ENCODE measurements at places on chromosomes 1 and 21.
A peak's percentile ranks its signal among the peaks of the same experiment; 100 is the strongest.

- no peak for DNase-seq
Measured at GRCh38 chr1:19033926-19034680, 77.6 kb upstream of the IFFO2 start.

DNA sequence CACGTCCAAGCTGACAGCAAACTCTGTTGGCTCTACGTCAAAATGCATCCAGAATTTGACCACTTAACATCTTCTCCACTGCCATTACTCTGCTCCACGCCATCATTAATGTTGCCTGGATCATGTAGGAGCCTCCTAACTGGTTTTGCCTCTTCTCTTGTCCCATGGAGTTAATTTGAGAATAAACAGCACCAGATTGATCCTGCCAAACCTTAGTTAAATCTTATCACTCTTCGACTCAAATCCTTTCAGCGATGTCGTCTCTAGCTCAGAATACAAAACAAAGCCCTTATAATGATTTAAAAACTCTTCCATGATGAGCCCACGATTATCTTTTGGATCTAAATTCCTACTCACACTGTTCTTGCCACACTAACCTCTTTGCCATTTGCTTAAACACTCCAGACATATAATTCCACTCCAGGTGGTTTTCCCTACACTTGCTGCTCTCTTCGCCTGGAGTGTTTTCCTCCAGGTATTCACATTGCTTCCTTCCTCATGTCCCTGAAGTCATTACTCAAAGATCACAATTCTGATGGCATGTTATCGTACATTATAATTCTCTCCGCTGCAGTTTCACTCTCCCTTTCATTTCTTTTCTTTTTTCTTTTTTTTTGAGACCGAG is 90.7 kb upstream of the KCNK2 start:
- DNase-seq, result no peak

GRCh38 chr1:116690396-116690848 is 22.9 kb upstream of the IGSF3 start:
- no peak for DNase-seq

- DNase-seq, result peak; percentile 68
Measured at GRCh38 chr1:41868241-41868998, 50.3 kb downstream of the HIVEP3 start.

- DNase-seq, result no peak
Measured at GRCh38 chr1:2894381-2895041, 93.0 kb upstream of the TTC34 start.

- no peak for DNase-seq
Measured at GRCh38 chr1:241637604-241638003, 2.6 kb downstream of the CHML start.

DNA sequence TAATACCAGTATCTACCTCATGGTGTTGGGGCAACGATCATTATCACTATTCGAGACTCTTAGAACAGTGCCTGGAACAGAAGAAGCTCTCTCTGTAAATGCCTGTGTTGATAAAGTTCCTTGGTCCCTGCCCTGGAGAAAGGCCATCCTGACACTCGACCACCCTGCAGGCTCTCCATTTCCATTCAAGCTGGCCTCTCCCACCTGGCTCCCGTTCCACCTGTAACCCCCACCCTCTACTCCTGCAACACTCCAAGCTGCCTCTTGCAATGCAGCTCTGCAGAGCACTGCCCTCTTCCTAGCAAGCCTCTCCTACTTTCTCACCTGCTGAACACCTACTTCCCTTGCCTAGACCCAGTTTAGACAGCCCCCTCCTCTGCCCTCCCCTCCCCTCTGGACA is 6.1 kb downstream of the SPOCD1 start:
- DNase-seq, result no peak

DNA sequence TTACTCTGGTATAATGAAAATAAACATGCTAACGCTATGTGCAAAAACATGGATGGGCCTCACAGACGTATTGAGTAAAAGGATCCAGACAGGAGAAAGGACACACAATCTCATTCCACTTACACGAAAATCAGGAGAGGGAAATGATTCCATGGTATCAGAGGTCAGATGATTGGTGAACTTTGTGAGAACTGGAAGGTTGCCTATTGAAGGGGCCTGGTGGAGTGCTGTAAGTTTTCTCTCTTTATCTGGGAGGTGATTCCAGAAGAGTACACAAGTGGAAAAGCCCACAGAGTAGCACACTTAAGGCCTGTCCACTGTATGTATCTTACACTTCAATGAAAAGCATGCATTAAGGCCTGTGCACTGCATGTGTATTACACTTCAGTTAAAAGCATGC is 9.6 kb downstream of the GSTM2 start:
- DNase-seq, result no peak

DNA sequence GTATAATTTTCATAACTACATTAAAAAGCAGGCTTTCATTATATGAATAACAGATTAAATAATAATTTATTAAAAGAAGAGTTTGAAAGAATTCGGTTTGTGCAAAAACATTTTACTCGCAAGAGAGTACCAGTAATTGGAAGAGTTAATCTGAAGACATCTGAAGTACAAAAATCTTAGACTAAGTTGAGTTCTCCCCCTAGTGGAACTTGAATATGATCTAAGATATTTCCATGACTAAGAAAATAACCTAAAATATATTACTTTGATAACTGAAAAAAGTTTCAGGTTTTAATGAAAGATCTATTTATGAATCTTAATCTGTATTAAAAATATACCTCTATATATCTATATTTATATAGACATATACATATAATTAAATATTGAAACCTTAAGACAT is 112.5 kb upstream of the GFI1 start:
- DNase-seq, result no peak

GRCh38 chr1:218482683-218483082 is 137.5 kb downstream of the TGFB2 start:
- no peak for DNase-seq

GRCh38 chr1:67735806-67736627 is 51.0 kb downstream of the GADD45A start:
- DNase-seq, result peak; percentile 74

DNA sequence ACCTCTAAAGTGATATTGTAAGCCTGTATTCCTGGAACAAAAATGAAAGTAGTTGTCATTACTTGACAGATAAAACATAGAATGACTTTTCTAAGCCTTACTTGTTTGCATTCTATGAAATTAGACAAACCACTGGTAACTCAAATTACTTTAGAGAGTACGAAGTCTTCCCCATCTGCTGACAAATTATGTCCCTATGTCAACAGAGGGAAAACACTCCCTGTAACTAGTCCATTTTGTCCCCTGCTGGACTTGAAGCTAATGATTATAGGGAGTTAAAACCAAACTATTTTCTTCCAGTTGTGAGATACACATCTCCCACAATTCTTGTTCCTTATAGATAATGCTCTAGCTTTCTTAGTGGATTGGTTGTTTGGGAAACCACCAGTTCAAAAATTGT is 39.6 kb downstream of the GREM2 start:
- DNase-seq, result no peak

GRCh38 chr21:22650226-22650625 is 1652.0 kb downstream of the NCAM2 start:
- no peak for DNase-seq
